ENCODE measurements at places on chromosomes 12 and 14.
A peak's percentile ranks its signal among the peaks of the same experiment; 100 is the strongest.

- no peak for DNase-seq
Measured at GRCh38 chr12:54736549-54736948, 88.4 kb upstream of the DCD start.

- no peak for DNase-seq
Measured at GRCh38 chr12:21638054-21638891, 19.4 kb downstream of the LDHB start.

- no peak for DNase-seq
Measured at GRCh38 chr14:58200480-58200841, 512 bp downstream of the ACTR10 start.

DNA sequence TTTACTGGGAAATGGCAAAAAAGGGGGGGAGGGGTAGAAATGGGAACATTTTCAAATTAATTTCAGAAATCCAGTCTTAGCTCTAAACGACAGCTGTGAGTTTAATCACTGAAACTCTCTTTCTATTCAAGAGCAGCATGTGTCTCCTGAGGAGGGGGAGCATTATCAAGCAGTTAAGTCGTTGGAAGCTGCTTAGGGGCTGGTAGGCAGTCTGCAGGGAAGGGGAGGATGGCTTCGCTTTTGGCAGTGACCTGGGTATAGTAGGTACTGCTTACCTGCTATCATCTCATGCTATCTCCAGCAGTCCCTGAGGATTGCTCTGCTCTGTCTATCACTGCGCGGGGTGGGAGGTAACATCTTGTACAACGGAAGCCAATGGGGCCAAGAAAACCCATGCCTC lies 567.4 kb downstream of the NRXN3 start:
- DNase-seq, result no peak

DNA sequence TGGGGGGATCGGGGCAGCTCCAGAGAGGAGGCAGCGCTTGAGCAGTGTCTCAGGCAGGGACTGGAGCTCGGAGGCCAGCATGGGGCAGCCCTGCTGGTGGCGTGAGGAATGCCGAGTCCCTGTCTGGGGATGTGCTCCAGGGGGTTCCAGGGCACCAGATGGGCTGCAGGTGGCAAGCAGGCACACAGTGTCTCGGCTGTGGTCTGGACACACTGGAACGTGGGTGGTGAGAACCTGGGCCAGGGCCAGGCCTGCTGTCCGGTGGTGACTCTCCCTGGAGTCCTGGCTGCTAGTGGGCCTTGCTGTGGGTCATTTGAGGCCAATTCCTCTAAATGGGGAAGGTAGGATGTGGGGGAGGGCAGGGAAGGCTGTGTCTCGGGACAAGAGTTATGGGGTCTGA lies 199.4 kb upstream of the RTL1 start:
- DNase-seq, result no peak

DNA sequence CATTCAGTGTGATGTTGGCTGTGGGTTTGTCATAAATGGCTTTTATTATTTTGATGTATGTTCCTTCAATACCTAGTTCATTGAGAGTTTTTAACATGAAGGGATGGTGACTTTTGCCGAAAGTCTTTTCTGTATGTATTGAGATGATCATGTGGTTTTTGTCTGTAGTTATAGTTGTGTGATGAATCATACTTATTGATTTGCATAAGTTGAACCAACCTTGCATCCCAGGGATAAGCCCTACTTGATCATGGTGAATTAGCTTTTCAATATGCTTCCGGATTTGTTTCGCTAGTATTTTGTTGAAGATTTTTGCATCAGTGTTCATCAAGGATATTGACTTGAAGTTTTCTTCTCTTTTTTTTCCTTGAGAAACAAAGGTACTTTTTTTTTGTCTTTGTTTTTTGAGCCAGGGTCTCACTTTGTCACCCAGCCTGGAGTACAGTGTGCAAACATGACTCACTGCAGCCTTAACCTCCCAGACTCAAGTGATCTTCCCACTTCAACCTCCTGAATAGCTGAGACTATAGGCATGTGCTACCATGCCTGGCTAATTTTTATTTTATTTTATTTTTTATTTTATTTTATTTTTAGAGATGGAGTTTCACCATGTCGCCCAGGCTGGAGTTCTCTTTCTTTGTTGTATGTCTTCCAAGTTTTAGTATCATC lies 121.3 kb downstream of the FUT8 start:
- DNase-seq, result no peak

DNA sequence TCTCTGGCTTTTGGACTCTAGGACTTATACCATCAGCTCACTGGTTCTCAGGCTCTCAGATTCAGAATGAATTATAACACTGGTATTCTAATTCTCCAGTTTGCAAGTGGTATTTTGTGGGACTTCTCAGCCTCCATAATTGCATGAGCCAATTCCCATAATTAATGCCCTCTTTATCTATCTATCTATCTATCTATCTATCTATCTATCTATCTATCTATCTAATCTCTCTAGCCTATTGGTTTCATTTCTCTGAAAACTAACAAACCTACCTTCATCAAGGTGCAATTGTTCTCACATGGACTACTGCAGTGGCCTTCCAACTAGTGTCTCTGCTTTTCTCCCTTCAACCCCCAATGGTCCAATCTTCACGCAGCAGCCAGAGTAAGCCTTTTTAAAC lies 507.4 kb downstream of the ETNK1 start:
- no peak for DNase-seq

DNA sequence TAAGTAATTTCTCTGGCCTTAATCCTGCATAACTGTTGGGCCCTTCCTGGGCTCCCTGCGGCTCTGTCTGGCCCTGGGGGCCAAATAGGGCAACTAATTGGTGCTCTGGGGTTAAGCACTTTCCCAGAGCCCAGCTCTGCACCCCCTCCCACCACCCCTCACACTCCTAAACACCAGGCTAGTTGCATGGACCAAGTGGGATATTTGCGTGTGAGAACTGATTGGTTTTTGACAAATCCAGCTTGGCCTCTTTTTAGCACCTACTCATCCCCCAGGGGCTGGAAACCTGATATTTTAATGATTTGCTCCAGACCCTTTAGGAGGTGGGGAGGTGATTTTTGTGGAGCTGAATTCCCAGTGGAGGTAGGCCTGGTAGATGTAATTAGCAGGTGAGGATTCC lies 91.9 kb downstream of the DICER1 start:
- DNase-seq, result no peak

DNA sequence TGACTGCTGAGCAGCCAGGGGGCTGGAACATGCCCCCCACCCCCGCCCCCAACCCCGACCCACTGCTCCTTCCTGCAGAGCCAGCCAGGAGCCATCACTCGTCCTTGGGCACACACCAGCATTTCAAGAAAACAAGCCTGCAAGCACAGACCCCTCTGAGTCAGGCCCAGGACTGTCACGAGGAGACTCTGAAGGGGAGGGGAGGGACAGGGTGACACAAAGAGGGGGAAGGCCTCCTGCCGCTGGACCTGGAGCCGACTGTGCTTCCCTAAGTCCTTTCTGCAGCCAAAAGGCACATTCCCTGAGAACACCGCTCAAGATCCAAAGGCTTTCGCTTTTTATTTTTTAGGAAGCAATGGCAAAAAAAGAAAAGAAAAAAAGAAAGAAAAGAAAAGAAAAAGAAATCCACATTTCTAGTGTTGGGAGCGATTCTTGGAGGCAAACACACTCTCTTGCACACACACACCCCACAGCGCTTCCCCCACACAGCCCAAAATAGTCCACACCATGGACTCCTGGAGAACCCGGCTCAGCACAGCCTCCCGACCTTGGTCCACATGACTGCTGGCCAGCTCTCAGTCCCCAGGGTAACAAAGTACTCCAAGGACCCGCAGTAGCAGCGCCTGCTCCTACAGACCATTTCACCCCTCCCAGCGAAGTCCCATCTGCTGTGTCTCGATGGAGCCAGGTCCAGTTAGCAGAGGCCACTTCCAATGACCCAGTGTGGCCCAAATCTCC lies 101.7 kb downstream of the DPF3 start:
- DNase-seq, result no peak

DNA sequence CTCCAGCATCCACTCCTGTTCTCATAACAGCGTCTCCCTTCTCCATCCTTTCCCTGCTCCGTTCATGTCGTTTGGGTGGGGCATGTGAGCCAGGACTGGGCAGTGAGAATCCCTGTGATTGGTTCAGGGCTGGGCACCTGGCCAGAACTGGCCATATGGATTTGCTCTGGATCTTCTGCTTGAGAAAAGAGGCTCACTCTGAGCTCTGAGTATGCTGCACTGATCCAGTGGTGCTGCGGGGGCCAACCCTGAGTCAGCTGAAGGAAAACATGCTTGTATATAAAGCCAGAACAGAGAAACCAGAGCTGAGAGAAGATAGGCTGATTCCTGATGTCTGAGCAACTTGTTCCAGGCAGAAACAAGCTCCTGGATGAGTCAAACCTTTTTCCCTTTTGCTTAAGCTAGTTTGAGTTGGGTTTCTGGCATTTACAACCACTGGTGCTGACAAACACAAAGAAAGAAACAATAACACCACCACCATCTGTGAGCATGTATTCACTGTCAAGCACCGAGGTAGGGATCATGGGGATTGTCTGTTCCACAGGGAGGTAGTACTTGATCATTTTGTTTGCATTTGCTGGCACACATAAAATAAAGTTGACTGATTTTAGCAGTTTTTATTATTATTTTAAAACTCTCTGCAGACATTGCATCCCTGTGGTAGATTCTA lies 14.0 kb upstream of the HPD start:
- DNase-seq, result peak; percentile 64

- DNase-seq, result no peak
Measured at GRCh38 chr14:31244626-31245025, 37.0 kb upstream of the HECTD1 start.

DNA sequence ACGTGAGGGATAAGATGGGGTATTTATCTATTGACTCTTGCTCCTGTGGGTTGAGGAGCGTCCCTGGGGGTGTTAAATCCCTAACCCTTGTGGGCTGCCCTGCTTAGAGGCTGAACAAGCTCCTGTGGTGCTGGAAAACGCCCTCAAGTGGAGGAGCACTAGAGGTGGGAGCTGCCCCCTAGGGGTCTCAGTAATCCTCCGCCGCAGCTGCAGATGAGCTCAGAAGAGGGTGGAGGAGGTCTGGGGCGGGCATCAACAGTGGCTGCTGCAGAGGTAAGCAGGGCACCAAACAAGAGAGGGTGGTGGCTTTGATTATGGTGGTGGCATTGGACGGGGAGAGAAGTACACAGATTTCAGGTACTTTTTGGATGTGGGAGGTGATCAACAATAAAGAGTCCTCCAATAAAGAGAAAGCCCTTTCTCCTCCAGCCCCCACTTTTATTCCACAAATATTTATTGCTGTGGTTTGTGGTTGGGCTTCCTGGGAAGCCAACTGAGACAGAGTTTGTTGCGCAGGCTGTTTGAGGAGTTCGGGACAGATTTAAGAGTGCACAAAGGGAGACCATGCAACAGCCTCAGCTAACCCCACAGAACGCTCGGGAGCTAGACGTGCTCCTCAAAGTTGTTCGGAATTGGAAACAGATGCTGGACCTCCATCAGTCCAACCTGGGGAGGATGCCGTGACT lies 179.9 kb downstream of the ADCK1 start:
- DNase-seq, result no peak

GRCh38 chr14:82251494-82251893 lies 717.8 kb upstream of the SEL1L start:
- no peak for DNase-seq

DNA sequence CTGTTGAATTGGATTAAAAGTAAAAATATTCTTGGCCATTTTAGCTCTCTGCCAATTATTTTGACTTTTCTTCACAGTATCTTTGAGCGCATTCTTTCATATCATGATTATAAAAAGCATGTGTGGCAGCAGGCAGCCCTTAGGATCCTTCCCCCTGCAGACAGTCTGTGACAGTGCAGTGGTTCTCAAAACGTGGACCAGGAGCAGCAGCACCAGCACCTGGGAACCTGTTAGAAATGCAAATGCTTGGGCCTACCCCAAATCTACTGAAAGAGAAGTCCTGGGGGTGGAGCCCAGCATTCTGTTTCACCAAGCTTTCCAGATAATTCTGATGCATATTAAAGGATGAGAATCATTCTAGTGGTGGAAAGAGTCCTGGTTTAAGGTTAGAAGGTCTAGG lies 155.6 kb downstream of the MON2 start:
- no peak for DNase-seq

DNA sequence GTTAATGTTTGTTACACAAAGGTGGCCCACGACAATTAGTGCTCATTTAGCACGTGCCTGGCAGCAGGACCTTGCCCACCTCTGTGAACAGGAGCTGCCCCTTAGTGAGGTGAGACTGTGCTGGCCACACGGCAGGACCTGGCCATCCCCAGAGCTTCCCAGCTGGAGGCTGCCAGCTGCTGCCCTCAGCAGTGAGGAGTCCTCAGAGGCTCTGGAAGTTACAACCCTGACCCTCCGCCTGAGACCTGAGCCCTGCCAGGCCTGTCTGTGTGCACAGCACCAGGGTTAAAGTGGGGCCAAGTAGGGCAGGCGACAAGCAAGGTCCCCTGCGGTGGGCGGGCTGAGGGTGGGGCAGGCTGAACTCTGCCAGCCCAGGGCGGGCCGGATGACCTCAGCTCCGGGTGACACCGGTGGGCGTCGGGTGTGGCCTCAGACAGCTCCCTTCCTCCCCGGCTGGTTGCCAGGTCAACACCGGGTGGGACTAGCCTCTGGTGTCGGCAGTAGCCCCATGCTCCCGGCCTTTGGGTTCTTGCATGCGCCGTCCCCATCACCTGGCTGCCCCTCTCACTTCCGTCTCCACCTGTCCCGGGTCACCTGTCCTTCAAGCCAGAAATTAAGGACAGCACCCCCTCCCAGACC lies 9.2 kb upstream of the LBHD2 start:
- no peak for DNase-seq

DNA sequence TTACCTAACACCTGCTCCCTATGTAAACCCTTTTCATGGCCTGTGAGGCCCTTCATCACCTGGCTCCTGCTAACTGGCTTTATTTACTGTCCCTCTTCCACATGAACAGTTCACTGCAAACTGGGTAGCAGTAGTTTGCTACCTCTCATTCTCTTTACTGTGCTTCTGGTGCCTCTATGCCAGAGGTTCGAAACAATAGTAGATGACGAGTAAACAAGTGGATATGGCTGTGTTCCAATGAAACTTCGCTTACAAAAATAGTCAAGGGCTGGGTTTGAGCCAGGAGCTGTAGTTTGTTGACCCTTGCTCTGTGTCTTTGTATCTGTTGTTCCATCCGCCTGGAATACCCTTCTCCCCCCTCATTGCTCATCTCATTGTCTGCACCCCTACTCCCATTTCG lies 233.6 kb upstream of the RMST start:
- DNase-seq, result no peak

Measured in NCI-H446 (cell line).